ENCODE measurements at places on chromosomes 5 and 9.

DNA sequence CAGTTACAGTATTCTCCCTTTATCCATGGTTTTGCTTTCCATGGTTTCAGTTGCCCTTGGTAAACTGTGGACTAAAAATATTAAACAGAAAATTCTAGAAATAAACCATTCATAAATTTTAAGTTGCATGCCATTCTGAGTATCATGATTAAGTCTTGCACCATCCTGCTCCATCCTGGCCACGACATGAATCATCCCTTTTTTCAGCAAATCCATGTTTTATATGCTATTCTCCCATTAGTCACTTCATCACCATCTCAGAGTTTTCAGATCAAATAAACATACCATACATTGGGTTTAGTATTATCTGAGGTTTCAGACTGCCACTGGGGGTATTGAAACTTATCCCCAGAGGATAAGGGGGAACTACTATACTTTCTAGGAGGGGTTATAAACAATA is 234.4 kb upstream of the ATP10B start:
- DNase-seq: no peak

- no peak for DNase-seq
Measured at GRCh38 chr5:173618927-173619519, 2.6 kb upstream of the BOD1 start.

- DNase-seq: no peak
Measured at GRCh38 chr9:71119746-71120145, 1.7 kb downstream of the TRPM3 start.

DNA sequence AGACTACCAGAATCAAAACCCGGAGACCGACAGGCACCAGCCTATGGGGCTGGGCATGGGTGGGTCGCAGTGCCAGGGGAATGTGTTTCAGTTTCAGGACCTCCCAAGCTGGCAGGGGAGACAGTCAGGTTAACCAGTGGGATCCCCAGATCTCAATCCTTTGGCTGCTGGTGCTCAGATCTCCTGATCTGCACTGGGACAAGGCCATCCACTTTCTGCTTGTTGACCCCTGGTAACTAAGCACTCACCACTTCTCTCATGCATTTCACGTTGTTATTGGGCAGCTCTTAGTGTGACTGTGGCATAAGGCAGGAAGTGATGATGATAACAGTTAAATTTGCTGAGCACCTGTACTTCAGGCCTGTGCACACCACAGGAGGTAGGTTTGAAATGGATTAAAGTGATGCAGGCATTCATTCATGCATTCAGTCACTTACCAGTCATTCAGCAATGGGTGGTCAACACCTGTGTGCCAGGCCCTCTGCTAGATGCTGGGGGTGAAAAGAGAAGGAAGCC is 42.1 kb upstream of the STXBP1 start:
- DNase-seq: no peak

GRCh38 chr5:43000111-43000840 is 39.8 kb downstream of the ANXA2R start:
- DNase-seq: peak; percentile 73

GRCh38 chr5:128636361-128636760 is 98.3 kb upstream of the FBN2 start:
- DNase-seq: no peak

DNA sequence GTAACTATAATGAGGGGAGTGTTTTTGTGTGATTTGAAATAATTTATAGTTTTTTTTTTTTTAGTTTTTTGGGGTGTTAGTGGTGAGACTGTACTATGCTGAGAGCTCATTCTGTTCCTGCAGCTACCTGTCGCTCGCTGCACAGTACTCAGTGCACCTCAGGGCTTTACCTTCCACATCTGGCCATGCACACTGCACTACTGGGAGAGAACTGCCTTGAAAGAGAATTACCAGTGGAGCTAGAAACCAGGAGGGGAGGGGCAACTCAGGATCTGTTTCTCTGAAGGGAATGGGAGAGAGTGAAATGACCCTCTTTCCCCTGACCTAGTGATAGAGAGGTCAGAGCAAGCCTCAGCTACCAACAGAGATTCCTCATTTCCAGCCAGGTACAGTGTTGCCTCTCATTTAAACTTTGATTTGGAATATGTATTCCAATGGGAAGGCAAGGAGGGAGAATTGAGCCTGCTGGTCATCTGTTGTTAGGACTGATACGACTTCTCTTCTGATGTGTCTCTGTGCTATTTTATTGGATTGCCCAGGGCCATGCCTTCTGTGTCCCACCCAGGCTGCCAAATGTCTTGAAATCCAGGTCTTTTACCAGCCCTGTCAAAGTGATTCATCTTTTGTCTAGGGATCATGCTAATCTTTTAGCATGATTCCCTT is 8.9 kb downstream of the ATG10 start:
- DNase-seq: peak; percentile 16

GRCh38 chr5:59760785-59761348 is 132.7 kb downstream of the PDE4D start:
- DNase-seq: no peak

- DNase-seq: no peak
Measured at GRCh38 chr5:151155775-151156506, 1.6 kb downstream of the ANXA6 start.

- DNase-seq: peak; percentile 66
Measured at GRCh38 chr9:128702949-128703615, 779 bp downstream of the PKN3 start.

DNA sequence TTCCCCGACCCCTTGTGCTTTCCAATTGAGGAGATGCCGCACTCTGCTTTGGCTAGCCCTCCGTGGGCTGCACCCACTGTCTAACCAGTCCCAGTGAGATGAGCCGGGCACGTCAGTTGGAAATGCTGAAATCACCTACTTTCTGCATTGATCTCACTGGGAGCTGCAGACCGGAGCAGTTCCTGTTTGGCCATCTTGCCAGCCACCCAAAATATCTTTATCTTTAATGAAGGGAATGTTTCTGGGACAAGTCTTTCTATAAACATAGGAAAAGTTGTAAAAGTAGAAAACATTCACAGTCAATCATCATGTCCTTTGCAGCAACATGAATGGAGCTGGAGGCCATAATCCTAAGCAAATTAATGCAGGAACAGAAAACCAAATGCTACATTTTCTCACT is 147.6 kb downstream of the RPS23 start:
- DNase-seq: no peak

GRCh38 chr9:109098171-109098959 is 21.4 kb downstream of the TMEM245 start:
- DNase-seq: no peak

GRCh38 chr5:43191740-43192557 is at the start of gene NIM1K:
NIM1K (plus strand) TSS chr5:43192225; CDS start chr5:43245776, 53,551 bp downstream.
- DNase-seq: peak; percentile 75

DNA sequence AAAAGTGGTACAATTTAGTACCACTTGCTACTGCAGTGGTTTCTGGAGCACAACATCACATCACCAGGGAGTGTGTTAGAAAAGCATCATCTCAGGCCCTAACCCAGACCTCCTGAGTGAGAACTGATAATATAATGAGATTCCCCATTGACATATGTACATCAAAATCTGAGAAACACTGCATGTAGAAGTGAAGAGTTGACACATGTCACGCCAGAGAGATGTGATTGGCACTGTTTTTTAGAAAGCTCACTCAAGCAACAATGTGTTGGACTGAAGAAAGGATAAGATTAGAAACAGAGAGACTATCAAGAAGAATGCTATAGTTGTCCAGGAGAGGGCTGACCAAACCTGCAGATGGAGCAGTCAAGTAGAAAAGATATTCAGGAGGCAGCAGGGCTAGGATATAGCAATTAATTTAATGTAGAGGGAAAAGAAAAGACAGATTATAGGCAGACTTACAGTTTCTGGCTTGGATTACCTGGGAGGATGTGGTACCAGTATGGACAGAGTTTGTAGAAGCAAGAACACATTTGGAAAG is 324.4 kb upstream of the ADAMTSL1 start:
- DNase-seq: no peak

DNA sequence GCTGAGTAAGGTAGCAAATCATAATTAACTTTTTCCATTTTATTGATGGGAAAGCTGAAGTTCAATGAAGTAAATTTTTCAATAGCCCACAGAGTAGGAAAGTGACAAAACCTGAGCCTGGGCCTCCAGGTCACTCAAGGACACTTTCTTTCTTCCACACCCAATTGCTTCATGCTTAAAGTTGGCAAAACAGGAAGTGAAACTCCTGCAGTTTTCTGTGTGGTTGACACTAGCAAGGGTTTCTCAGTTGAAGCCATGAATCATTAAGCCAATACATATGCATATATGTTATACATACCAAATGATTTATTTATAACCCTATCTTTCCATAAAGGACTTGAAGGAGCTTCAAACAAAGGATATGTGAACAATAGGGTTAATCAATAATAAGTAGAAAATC is 13.9 kb downstream of the TLR4 start:
- no peak for DNase-seq

DNA sequence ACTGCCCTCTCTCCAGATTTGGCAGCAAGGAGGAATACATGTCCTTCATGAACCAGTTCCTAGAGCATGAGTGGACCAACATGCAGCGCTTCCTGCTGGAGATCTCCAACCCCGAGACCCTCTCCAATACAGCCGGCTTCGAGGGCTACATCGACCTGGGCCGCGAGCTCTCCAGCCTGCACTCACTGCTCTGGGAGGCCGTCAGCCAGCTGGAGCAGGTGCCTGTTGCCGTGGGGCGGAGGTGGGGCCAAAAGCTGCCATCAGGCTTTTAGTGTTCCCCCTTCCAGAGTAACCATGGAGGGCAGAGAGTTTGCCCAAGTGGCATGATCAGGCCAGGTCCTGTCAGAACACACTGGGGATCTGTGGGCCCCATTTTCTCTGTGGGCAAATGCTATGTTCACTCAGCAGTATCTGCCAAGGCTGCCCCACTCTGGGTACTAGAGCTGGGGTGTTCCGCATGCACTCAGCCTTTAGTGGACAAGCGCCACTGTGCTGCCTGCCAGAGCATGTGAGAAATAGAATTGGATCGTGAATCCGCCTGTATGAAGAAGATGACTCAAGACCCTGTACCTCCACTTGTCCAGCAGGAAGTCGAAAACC is 117.1 kb downstream of the DAB2IP start:
- DNase-seq: no peak

DNA sequence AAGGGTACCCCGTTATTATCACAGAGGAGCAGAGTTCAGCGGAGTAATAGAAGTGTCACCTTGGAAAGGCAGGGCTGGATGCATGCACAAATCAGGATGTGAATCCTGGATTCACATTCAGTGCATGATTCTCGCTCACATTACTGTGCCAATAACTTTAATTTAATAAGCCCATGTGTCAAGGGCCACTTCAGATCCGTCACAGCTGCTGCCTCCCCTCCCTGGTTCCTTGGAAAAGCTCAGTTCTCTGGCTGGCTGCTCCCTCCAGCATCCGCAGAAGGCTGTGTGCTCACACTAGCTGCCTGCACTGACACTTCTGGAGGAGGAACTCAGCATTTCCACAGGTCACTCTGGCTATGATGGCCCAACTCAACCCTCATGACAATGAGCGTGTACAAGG is 256.8 kb upstream of the ADAMTS16 start:
- no peak for DNase-seq

GRCh38 chr5:135376961-135377624 is 21.9 kb downstream of the MACROH2A1 start:
- DNase-seq: no peak

DNA sequence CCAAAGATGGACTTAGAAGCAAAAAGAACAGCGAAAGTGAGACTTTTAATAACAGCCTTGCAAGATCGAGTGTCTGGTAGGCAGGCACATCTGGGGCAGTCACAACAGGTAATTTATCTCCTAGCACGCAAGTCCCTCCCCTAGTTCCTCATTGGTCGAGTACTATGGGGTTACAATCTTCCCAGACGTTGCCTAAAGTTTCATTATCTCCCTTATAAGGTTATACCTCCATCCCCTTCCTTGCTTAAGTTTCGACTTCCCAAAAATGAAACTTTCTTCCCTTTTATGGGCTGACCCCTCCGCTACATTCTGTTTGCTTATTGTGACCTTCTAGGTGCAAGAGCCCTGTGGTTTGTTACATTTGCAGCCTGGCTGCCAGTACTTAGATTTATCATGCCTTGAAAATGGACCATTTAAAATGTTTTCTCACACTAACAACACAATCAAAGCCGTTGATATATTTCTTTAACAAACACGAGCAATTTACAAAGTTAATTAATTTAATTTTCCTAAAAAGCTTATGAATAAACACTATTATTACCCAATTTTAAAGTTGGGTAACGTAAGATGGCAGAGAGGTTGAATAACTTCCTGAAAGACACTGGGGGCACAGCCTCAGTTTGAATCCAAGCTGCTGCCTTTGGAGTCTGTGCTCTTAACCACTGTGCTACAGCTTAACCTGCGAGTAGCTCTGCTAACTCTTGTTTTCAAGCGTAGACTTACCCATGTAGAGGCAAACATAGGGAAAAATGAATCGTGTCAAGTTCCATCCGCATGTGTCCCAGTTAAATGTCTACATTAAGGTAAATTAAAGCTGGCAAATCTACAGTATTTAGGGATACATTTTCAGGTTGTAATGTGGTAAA is 91.7 kb downstream of the EDIL3 start:
- DNase-seq: no peak

- no peak for DNase-seq
Measured at GRCh38 chr9:134680393-134681060, 38.9 kb downstream of the COL5A1 start.

DNA sequence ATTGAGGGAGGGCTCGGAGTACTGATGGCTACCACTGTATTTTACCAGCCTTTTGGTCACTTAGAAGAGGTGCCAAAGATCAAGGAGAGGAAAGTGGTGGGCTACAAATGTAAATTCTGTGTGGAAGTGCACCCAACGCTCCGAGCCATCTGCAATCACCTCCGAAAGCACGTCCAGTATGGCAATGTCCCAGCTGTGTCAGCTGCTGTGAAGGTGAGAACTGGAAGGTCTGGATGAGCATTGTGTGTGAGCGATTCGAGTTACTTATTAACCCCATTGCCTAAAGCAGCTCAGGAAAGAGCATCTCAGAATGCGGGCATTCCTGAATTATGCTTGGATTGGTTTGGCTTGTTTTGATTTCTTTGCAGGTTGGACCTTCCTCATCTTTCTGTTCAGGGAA is 67.5 kb downstream of the ZNF462 start:
- DNase-seq: no peak

DNA sequence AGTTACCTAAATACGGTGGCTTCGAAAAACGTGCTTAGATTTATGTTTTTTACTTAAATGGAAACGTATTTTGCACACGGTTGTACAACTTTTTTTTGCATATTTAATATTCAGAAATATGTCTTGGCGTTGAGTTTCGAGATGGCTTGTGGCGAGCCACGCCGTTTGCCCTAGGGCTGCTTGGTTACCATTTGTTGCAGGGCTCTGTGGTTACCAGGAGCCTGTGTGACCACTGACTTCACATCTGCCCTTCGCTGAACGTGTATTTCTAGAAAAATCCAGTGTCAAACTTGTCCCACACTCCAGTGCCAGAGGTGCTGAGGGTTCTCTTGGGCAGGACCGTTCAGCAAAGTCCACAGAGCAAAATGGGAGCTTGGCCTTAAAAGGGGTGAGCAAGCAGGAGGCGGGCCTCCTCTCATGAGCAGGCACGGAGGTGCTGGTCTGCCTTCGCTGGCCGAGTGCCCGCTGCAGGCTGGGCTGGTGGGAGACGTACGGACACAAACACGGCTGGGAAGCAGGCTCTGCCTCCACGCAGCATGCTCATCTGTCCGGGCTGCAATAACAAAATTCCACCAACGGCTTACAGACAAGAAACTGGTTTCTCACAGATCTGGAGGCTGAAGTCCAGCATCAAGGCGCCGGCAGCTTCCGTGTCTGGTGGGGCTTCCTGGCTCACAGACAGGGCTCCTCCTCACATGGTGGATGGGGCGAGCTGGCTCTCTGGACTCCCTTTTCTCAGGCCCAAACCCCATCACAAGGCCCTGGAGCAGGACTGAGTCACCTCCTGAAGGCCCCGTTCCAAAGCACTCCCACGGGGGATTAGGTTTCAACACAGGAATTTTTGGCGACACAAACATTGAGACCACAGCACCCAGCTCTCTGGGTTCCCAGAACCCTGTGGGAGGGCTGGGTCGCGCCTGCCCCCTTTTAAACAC is 5.4 kb downstream of the MRPL36 start:
- no peak for DNase-seq

All from WTC11 (cell line).